ENCODE measurements at places on chromosomes 3 and 15.

- DNase-seq: no peak
Measured at GRCh38 chr3:172036541-172037215, 2.7 kb upstream of the FNDC3B start.

DNA sequence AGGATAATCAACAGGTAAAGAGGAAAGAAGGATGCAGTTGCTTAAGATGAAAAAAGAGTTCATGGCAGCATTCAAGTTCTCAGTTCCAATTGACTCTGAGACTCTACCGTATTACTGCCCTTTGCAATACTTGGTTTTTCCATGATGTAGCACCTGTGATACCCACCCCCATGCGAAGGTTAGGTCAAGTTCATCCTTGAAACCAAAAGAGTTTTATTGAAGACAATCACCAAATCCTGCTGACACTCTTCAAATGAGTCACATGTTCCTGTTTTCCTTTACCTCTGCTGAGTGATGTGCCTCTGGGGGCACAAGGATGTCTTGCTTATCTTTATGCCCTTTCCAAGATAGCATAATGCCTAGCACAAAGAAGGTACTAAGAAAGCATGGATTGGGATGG is 111.3 kb upstream of the SLC7A14 start:
- no peak for DNase-seq

GRCh38 chr15:58378241-58379085 is 53.3 kb upstream of the LIPC start:
- no peak for DNase-seq

DNA sequence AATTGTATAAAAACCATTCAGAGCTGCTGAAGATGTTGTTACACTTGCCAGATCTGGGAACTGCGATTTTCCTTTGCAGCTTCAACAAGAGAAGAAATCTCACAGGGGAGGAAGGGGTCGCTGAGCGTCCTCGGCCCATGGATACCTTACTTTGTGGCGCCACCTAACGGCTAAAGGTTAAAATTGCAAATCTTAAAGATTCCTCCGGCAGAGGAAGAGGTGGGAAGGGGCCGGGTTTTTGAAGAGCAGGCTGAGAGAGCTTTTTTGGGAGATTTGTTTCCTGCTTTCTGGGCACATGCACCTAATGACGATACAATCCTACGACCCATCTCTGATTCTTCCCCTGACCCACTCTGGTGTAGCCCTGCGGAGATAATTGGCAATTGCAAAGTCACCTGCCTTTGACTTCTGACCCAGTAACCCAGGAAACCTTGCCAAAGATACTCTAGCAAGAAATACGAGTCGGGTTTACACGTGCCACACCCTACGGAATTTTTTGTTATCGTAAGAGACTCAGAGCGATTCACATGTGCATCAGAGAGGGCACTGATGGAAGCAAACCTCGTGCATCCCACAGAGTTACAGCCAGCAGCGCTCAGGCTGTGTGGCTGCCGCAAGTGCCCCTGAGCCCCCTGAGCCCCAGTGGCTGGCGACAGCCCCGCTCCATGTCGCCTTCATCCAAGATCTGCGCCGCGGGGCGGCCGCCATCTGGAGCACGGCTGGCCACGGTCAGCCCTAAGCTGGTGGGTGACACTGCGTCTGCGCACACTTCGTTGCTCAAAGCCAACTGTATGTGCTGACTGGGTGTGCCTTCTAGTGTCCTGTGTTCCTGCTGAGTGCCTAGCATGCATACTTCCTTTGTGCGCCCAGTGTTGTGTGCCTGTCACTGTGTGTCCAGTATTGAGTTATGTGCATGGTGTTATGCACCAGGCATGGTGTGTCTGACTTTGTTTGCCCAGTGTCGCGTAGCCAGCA is 55.2 kb upstream of the CHRNA7 start:
- DNase-seq: peak; percentile 78

DNA sequence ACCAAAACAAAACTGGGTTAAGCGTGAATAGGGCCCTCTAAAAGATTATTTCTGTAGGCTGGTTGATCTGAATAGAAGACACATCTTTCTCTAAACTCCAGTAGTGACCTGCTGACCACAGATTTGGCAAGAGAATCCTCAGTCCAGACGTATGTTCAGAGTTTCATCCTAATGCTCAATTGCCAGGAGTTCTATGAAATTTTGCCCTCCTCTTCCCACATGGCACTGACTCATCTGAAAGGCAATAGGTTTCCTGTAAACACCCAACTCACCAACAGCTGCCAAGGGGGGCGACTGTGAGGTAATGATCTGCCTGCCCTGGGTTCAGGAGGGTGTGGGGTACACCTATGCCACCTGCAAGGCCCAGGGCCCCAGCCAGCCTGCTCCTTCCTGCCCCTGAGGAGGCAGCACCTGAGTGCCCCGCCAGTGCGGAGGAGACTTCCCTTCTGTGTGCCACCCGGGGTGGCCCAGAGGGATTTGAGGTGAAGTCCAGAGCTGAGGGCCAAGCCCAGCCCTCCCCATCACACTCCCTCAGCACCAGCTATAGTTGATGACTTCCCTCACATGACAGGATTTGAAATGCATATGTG is 8.4 kb upstream of the PLA2G4D start:
- DNase-seq: no peak

DNA sequence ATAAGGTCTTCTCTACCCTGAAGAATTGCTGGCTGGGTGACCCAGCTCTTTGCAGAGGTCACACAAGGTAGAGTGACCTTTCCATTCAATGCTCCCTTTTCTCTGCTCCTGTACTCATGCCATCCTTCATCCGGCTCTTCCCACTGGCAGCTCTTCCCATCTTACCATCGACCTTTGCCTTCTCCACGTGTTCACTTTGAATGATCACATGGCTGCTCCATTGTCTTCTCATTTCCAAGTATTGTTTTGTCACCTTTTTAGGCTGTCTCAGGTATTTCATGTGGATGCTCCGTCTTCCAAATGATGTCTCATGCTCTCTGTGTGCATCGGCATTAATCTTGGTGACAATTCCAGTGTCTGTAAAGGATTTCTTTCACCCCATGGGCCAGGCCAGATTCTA is 76.6 kb upstream of the ONECUT1 start:
- no peak for DNase-seq

DNA sequence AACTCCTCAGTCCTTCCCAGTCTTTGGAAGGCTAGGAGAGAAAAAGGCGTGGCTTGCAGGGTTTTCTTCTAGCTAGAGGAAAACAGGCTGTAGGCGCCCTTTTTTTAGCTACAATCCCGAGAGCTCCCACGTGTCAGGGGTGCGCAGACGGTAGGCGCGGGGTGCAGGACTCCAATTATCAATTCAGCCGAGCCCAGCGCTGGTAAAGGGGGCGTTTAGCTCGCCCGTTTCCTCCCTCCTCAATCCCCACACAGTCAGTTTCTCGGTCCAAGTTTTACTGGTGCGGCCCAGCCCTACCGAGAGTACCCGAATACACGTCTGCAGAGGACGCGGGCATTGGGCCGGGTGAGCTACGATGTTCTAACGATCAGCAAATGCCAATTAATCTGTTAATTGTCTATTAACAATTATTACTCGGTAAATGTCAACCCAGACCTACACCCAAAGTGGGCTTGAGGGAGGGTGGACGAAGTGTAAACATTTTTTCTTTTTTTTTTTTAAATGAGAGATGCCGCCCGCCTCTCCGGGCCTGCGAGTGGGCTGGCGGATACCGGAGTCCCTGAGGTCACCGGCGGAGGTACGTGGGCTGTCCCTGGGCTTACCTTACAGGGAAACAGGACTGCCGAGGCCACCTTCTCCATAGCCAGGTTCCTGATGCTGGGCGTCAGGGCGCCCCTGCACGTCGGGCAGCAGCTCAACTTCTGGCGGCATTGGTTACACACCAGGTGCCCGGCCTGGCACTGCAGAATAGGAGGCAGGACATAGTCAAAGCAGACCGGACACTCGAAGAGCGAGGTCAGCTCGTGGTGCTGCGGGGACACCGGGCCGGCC is 923 bp downstream of the SIAH2 start:
- peak; percentile 77 for DNase-seq

DNA sequence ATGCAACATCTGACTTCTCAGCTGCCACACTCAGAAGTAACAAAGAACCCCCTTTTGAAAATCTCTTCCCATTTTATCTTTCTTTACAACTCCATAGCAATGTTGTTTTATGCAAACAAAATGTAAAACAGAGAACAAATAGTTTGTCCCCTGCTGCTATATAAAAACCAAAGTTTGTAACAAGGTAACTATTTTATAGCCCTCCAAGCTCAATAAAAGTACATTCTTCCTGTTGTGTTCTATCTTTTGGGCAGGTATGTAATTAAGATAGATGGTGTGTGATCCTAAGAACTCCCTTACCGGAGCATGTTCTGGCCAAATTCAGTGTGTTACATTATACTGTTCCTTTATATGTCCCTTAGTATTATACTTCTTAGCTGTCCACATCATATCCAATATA is 12.6 kb upstream of the CGNL1 start:
- no peak for DNase-seq

DNA sequence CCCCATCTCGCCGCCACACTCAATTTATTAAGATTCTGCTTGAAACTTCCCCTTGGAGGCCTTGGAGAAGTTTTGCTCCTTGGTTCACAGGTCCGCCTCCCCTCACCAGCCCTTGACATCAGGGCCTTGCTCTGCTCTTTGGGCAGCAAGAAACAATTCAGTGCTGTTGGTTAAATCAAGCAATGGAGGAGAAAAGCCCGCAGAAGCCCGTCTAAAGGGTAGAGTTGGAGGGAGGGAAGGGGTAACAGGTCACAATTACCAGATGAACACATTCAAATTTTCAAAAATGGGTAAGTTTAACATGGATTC is 429 bp downstream of the PARP9 start:
- DNase-seq: no peak

DNA sequence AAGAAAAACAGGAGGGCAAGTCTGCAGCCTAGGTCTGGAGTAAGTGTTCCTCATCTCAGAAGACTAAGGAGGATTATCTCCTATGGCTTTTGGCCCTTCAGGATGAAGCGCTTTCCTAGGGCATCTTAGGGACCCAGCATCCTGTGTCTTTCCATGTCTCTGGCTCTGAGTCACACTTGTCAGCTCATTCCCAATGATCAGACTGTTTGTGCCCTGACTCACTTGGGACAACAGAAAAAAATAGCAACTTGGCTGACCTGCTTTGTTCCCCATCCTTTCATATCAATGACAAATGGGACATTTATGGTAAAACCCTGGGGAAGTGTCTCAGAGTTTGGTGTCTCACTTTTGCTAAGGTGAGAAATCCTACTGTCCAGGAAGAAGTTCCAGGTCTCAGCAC is 76.2 kb upstream of the OXTR start:
- peak; percentile 81 for DNase-seq

DNA sequence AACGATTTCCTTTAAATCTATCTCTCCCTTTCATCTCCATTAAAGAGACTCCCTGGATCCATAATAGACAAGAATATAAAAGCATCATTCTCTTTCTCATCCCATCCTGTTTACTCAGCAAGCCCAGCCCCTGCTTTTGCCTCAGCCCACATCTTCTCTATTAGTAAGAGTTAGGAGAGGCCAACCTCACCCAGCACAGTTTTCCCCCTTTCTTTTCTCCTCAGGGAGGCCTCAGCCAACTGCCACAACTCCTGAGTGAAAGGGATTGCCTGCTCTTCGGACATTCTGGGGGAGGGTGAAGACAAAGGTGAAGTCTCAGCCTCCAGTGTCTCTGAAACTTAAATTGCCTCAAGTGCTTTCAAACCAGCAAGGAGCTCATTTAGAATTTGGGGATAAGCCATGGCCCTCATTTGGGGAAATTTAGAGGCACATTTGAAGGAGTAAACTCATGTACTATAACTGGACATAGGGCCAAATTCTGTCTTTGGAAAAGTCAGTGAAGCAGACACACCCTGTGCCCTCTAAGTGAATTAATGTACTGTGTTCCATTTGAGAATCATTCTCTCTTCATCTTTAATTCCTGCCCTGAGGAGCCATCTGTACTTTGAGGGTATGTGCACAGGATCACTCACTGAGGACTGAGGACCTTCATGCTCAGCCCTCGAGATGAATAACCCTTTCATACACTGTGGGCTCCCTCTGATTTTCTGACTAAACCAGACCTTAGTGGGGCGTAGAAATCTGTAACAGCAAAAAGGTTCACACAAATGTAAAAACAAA is 82.5 kb downstream of the SOX2 start:
- no peak for DNase-seq

GRCh38 chr15:80183886-80184285 is 31.1 kb downstream of the FAH start:
- peak; percentile 51 for DNase-seq

DNA sequence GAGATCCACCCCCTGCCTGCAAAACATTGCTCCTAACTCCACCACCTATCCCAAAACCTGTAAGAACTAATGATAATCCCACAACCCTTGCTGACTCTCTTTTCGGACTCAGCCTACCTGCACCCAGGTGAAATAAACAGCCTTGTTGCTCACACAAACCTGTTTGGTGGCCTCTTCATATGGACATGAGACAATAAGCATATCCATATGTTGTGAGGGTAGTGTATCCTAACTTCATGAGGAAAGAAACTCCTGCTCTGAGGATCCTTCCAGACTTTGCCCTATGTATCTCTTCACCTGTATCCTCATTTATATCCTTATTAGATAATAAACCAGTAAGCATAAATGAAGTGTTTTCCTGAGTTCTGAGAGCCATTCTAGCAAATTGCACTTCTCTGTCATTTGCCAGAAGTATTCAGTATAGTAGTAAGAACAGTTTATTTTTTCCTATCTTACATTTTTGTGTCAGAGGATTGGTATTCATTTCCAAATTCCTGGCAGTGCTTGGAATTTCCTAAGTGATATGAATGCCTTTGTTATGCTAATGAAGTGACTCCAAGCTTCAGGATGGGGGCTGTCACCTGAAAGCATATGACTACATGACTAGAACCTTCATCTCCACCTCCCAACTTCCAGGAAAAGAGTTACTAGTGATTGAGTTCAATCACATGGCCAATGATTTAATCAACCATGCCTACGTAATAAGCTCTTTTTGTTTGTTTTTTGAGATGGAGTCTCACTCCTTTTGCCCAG is 30.2 kb downstream of the TTBK2 start:
- no peak for DNase-seq

GRCh38 chr15:94844538-94845389 is 613.4 kb downstream of the MCTP2 start:
- DNase-seq: peak; percentile 84

DNA sequence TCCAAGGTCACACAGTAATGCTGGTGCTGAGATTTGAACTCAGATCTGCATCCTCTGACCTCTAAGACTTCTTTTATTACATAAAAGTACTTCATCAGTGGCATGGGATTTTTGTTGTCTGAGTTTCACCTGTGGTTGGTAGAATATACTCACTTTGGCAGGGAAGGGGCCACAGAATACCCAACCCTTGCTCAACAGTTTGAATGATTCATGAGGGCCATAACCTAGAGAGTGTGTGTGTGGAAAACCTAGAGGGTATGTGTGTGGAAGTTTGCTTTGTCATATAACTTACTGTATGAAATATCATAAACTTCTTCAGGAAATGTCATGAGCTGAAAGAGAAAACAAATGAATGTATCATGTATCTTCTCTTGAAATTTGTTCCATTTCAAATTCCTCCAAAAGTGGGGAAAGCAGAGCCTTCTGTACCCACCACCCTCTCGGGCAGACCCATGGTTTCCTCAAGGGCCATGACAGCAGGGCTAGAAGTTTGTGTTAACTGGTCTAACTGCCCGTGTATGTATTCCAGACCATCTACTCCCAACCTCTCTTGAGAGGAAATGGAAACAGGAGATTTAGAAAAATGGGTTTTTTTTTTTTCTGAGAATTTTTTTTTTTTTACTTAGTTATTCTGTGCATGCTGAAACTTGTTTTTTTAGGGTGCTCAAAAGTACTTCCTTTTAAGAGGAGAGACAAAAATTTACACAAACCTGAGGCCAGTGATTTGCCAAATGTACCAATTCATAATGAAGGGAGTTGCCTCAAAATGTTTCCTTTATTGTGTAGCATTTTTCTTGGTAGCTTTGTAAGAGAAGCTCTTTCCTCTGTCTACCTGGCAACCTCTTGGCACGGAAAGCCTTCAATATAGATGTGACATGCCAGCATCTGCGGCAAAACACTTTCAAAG is 127.0 kb downstream of the TPRG1 start:
- no peak for DNase-seq

- DNase-seq: peak; percentile 62
Measured at GRCh38 chr3:133926736-133927539, 31.3 kb upstream of the RAB6B start.
